ENCODE measurements at places on chromosomes 3 and 15.

DNA sequence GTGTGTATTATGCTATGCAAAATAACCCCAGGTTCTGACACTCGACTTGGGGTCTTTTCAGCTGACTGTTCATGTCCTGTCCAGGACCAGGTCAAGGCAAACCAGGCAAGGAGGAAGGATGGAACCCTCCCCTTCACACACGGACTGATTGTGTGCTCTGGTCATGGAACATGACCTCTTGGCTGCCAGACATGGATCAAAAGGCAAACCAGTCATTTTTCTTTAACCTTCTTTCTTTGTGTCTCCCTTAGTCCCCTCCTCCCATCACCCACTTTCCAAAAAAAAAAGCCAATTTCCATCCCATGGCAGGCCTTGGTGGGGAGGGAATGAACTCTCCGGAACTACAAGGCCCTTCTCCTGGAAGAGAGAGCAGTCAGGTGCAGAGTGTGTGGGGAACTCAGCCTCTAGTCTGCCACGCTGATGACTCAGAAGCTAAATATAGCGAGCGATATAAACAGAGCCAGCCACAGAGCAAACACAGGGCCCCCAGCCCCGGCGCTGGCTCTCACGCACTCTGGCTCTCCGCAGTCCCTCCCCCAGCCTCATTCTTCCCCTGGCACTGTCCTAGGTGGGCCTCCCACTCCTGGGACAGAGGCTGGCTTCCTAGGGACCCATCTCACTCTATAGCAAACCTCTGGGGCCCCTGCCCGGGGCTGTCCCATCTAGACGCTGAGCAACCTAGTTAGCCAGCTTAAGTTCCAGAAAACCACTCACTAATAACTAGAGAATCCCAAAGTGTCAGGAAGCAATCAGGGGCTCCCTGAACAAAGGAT, 10.0 kb downstream of the BMF start:
- DNase-seq, result peak; percentile 82

GRCh38 chr3:15781637-15782402, 16.0 kb downstream of the ANKRD28 start:
- no peak for DNase-seq

DNA sequence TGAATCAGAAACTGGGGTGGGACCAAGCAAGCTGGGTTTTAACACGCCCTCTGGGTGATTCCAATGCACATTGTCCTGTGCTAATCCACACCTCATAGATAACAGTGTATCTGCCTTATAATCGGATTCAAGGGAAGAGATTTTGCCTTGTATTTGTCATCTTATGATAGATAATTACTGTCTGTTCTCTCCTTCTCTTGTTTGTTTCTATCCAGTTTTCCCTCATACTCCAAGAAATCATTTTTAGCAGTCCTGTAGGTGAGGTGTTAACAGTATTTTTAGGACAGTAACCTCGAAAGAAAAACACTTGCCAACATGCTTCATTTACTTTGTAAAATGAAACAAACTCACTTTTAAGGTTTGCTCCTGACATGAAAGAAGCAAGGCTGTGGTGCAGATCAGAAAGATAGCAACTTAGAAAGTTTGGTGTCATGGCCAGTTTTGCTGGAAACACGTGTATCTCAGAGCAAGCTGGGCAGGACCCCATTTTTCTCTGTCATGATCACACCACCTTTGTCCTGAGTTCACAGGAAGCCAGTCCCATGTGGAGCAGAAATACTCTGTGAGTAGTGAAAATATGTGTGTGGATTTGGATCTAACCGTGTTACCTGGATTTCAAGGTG, 72.6 kb downstream of the TRAK1 start:
- no peak for DNase-seq

DNA sequence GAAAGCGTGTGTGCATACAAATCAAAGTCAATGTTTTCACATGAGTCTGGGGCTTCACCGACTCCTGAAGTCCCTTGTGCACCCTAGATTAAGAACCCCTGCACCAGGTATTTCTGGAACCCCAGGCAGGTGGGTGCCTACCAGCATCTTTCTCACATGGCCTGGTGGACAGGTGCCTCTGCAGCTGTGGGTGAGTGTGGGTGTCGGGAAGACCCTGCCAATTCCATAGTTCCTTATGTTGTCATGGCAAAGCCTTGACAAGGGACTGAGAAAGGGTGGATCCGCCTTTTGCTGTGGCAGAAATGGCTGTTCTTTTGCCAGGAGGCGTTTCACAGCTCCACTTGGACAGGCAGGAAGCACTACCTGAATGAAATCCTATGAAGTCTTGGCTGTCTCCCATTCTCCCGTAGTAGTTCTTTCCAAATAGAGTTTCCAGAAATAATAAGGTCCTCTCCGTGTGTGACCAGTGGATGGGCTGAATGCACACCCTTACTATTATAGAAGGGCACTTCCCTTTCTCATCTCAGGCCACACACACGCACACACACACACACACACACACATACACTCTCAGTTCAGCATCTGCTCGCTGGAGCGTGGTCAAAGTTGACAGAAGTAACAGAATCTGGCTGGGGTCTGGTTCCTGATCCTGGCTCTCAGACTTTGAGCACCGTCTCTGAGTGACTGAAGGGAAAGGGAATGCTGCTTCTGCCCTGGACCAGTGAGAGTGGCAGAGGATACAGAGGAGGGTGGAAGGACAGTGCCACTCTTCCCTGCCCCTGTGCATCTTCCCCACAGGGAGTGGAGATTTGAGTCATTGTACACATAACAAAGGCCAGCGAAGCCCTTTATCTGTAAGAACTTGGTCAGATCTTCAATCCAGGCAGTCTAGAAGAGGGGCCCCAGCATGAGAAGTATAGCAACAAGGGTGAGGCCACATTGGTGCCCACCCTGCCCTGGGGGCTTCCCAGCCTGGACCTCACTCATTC, 38.7 kb downstream of the PDIA5 start:
- DNase-seq, result no peak

DNA sequence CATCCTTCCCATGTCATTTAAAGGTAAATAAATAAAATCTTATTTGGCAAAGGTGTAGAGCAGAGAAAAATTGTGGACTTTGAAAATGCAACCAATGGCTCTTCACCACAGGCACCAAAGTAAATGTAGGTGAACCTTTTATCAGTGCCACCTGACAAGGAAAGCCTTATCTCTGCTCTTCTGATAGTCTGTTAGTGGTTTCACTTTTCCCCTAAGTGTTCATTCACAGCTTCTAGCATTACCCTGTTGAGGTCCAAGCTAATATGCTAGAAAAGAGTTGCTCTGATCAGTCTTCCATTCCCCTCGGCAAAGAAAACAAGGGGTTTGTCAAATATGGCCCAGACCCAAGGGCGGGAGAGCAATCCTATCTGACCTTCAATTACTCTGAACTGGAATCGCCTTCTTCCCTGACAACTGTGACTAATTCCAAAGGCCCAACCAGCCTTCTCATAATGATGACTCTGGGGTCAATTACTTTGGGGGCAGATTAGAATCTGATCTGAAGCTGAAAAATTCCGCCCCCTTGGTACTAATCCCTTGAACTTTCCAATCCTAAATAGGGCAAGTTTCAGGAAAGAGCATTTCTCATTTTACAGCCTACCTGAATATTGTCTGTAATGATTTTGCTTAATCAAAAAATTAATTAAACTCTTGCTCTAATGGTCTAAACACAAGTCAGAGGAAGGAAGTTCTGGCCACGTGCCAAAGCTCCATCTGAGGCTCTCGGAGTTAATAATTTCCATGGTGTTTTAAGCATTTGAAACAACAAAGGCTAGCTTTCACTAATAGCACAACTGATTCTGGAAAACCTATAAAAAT, 52.4 kb downstream of the SETMAR start:
- DNase-seq, result no peak

DNA sequence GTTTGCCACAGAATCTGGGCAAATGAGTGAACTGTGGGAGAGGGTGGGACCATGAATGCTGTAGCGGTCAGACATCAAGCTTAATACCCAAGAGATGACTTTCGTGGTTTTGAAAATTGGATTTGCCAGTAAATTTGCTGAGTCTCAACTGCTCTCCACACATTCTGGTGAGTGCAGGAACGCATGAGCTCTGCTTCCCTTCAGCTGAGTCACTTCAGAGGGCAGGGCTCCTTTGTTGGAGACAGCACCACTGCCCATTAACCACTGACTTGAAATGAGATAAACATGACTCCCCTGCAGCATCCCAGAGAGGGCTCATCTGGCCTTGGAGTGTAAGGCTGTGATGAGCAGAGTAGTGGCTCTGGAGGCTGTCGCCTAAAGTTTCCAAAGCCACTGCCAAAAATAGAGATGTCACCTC, 22.6 kb downstream of the RARRES1 start:
- DNase-seq, result no peak

- no peak for DNase-seq
These were observed 13.6 kb upstream of the ONECUT1 start for GRCh38 chr15:52803467-52804306.

- DNase-seq, result no peak
These were observed 12.8 kb downstream of the ATRIP start for GRCh38 chr3:48459331-48459730.
